ENCODE measurements at places on chromosomes 11 and 22.

- peak; percentile 74 for DNase-seq
Measured at GRCh38 chr11:63829823-63830489, 9.0 kb upstream of the MARK2 start.

GRCh38 chr11:57131080-57131790 is 50.5 kb upstream of the LRRC55 start:
- peak; percentile 64 for DNase-seq

DNA sequence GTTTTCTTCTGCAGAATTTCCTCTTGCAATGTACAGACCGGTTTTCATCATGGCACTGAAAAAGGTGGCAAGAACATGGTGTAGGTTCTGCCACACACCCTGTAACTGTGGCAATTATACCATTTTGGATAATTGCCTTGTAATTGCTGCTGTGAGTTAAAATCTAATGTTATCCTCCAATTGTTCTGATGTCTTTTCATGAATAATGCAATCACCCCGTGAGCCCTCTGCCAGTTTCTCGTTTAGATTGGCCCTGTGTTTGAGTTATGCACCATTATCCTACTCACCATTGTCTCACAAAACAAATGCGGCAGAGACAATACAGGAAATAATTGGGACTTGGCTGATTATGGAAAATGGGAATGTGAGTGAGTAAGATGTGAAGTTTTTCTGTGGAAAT is 61.8 kb upstream of the MTNR1B start:
- no peak for DNase-seq

DNA sequence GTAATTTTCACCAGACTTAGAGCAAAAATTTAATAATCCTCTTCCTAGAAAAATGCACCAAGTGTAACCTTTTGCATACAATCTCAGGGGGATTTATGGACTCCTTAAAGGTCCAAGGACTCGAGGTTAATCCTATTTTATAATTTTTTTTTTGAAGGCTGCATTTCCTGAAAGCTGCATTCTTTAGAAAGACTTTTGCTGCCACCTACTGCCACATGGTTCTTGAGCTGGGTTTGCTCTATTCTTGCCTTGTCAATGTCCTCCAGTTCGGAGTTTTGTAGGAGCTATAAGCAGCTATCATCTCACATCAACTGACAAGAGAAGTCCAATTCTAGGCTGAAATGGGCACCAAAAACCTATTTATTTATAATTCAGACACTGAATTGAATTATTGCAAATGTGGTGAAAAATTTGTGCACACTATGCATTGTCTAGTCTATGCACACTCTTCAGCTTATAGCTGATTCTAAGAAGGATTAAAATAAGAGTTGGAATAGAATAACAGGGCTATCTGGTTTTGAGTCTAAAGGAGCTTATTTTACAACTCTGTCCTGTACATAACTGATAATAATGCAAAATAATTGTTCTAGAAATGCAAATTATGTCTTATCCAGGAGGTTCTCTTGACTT is 31.3 kb downstream of the TRAF6 start:
- peak; percentile 46 for DNase-seq

All from iPS-NIHi11 (cell line).